ENCODE measurements at places on chromosomes 3 and 15. TPM values are rescaled to one million over a fixed set of nuclear protein-coding genes. Genes with fewer than 3 reads are reported as not detected.

The SSUH2 gene
- total RNA-seq: not detected

The PPP1R2 gene
- total RNA-seq: 134 TPM

The CLRN1 gene
- not detected for total RNA-seq

The KBTBD12 gene
- 4.5 TPM for total RNA-seq

The KY gene
- 1.2 TPM for total RNA-seq

- no peaks in the 10 kb centered on the region for H3K4me1 ChIP-seq
- H3K4me3 ChIP-seq: no peak overlapping the region
- H3K27ac ChIP-seq: no peak overlapping the region
- H3K36me3 ChIP-seq: no peaks in the 10 kb centered on the region
- H3K27me3 ChIP-seq: no peaks in the 10 kb centered on the region
These were observed 86.4 kb upstream of the WNT7A start for GRCh38 chr3:13966302-13966701.

GRCh38 chr15:95129574-95129973, 898.2 kb downstream of the MCTP2 start:
- no peaks in the 10 kb centered on the region for H3K36me3 ChIP-seq
- H3K27me3 ChIP-seq: no peaks in the 10 kb centered on the region
- H3K27ac ChIP-seq: no peak overlapping the region
- no peak overlapping the region for H3K4me3 ChIP-seq
- peaks cover 4% of the 10 kb centered on the region for H3K4me1 ChIP-seq

GRCh38 chr3:52796411-52796810, 1.8 kb downstream of the ITIH3 start:
- H3K4me1 ChIP-seq: no peaks in the 10 kb centered on the region
- H3K27me3 ChIP-seq: no peaks in the 10 kb centered on the region
- H3K36me3 ChIP-seq: no peaks in the 10 kb centered on the region
- no peak overlapping the region for H3K27ac ChIP-seq
- H3K4me3 ChIP-seq: no peak overlapping the region

DNA sequence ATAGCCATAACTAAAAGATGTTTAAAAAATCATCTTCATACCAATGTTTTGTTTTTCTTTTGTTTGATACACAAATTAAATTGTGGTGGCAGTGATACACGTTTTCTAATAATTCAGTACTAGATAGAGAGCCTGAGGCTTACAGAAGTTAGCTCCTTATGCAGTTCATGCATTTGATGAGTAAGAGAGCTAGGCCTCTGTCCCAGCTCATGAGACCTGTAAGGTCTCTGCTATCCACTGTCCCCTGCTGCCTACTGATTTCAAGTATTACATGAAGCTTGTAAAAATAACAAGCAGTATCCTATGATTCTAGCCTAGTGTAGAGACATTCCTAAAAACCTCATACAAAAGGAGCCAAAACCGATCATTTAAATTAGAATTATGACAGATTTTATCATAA, 144.5 kb downstream of the MBNL1 start:
- no peak for DNase-seq
- H3K36me3 ChIP-seq: peaks cover 35% of the 10 kb centered on the region
- H3K4me1 ChIP-seq: peaks cover 89% of the 10 kb centered on the region
- no peak overlapping the region for H3K4me3 ChIP-seq
- no peaks in the 10 kb centered on the region for H3K27me3 ChIP-seq

DNA sequence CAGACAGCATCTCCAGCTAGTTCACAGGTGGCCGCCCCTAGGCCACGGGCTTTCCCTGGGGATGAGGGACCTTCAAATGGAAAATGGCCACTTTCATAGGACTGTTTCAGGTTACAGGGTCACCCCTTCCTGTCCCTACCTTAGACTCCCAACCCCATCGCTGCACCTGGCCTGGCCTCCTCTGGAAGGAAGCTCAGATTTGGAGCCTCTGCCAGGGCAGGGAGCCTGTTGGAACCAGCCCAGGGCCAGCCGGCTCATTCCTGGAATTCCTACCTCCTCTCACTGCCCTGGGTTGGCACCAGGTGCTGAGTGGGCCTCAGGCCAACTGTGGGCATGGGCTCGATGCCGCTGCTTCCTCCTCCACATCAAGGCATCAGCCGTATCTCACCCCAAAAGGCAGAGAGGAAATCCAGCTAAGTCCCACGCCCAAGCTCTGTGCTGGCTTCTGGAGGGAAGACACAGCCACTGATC, 42.2 kb downstream of the KLHL25 start:
- H3K4me3 ChIP-seq: no peak overlapping the region
- peaks cover 87% of the 10 kb centered on the region for H3K4me1 ChIP-seq
- peak overlapping the region; percentile 83 for H3K27ac ChIP-seq
- H3K27me3 ChIP-seq: no peaks in the 10 kb centered on the region

DNA sequence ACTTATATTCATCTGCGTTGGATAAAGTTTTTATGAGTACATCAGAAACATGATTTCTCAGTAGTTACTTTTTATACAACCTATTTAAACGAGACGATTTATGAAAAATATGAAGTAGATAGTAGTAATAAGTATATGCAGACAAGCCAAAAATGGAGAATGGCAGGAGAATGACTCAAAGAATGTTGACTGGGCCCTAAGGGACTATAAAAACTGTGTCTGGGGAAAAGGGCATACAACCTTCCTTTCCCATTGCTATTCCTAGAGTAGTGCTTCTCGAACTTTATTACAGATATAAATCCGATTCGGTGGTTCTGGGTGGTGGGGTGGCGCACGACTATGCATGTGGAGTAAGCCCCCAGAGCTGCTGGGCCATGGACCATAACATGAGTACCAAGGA, 558.5 kb downstream of the FOXP1 start:
- H3K4me3 ChIP-seq: no peak overlapping the region
- peaks cover 89% of the 10 kb centered on the region for H3K4me1 ChIP-seq
- H3K27ac ChIP-seq: peak overlapping the region; percentile 70

DNA sequence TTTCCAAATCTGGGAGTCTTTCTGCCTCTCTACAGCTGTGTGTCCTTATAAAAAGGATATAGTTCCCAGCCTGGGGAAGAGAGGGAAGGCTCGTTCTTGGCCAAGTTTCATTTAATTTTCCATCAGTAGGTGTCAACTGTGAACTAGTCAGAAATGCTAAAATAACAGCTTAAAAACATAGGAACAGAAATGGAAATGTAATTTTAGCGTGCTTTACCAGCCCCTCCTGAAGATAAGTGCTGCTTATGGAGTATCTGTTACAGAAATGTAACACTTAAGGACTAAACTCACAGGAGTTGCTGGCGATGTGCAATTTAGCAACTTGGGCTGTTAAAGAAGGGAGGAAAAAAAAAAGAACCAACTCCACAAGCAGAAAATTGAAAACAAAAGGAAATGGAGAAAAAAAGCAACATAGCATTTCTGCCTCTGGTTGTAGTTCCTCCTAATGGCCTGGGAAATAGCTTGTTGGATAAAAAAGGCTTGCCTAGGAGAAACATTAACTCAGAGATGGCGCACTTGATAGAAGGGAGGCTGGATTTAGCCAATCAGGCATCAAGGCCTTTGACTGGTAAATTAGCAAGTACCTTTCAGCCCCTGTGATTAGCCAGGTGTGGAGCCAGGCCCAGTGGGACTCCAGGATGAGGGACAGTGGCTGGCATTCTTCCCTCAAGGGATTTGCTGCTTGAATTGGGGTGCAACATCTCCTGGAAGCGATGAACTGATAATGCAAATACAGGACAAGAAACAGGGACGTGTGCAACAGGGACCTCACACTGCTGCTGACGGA, 84.3 kb downstream of the RPLP1 start:
- H3K4me1 ChIP-seq: no peaks in the 10 kb centered on the region
- H3K36me3 ChIP-seq: no peaks in the 10 kb centered on the region
- H3K27ac ChIP-seq: no peak overlapping the region
- H3K4me3 ChIP-seq: no peak overlapping the region

- H3K27me3 ChIP-seq: no peaks in the 10 kb centered on the region
- no peak overlapping the region for H3K27ac ChIP-seq
- H3K4me3 ChIP-seq: no peak overlapping the region
- no peak for DNase-seq
- no peaks in the 10 kb centered on the region for H3K4me1 ChIP-seq
- H3K36me3 ChIP-seq: no peaks in the 10 kb centered on the region
These were observed 784.0 kb downstream of the ZPLD1 start for GRCh38 chr3:103218793-103219192.

DNA sequence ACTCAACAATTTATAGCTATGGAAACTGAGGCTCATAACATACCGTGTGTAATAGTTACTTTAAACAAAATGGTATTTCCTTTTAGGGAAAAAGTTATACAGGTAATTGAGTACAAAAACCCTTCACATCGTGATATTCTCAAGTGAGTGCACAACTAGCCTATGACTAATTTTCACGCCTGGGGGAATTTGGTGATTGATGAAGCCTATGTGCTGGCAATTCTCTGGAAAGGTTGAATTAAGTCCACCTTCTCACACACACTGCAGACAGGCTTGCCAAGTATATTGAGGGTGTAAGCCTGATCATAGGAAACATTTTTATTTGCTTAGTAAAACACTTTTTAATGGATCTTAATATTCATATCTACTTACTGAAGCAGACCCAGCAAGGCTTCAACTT, 41.3 kb upstream of the ROBO2 start:
- no peak overlapping the region for H3K27ac ChIP-seq
- no peak for DNase-seq
- no peak overlapping the region for H3K4me3 ChIP-seq
- H3K27me3 ChIP-seq: no peaks in the 10 kb centered on the region
- no peaks in the 10 kb centered on the region for H3K4me1 ChIP-seq

DNA sequence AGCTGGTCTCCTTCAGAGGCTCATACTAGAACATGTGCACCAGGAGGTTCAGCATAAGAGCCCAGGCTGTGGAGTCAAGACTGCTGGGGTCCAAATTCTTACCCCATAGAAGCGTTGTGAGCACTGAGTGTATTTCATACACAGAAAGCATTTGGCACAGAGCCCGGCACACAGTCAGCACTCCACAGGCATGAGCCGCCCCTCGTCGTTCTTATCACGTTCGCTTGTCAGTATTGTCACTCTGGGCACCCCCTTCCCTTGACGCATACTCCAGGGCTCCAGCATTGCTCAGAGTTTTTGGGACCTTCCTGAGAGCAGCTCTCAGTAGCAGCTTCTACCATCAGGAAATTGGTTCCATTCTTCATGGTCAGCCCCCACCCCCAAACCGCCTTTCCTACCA, 25.2 kb downstream of the CORO2B start:
- no peaks in the 10 kb centered on the region for H3K27me3 ChIP-seq
- peaks cover 41% of the 10 kb centered on the region for H3K4me1 ChIP-seq
- no peak overlapping the region for H3K27ac ChIP-seq
- no peak overlapping the region for H3K4me3 ChIP-seq
- no peak for DNase-seq

GRCh38 chr3:3800080-3800455, 837 bp downstream of the LRRN1 start:
- peak overlapping the region; percentile 57 for H3K27ac ChIP-seq
- peak overlapping the region; percentile 66 for H3K4me3 ChIP-seq
- H3K27me3 ChIP-seq: no peaks in the 10 kb centered on the region
- no peak for DNase-seq

GRCh38 chr15:29135702-29136646, 133.6 kb downstream of the NSMCE3 start:
- no peak for DNase-seq
- no peaks in the 10 kb centered on the region for H3K36me3 ChIP-seq
- no peak overlapping the region for H3K4me3 ChIP-seq

- DNase-seq: no peak
- H3K27me3 ChIP-seq: no peaks in the 10 kb centered on the region
- H3K36me3 ChIP-seq: peaks cover 36% of the 10 kb centered on the region
- no peak overlapping the region for H3K4me3 ChIP-seq
- H3K27ac ChIP-seq: no peak overlapping the region
- H3K4me1 ChIP-seq: no peaks in the 10 kb centered on the region
These were observed 25.6 kb downstream of the CEP63 start for GRCh38 chr3:134511500-134511899.

- no peaks in the 10 kb centered on the region for H3K27me3 ChIP-seq
- DNase-seq: no peak
- no peaks in the 10 kb centered on the region for H3K36me3 ChIP-seq
- H3K4me1 ChIP-seq: no peaks in the 10 kb centered on the region
- no peak overlapping the region for H3K27ac ChIP-seq
These were observed 394.0 kb upstream of the CDIN1 start for GRCh38 chr15:36185438-36185837.

DNA sequence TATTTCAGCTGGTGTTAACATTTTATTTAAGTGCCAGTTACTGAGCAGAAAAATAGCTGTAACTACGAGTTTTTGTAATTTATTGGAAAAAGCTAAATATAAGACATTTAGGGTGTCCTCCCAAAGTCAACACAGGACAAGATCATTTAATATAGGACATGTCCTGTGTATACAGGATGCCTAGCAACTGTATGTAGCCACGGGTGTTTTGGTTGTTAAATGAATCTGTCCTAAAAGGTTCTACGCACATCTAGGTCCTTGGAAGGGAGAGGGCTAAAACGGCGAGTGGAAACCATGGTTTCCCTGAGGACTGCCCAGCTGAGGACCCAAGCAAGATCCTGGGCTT, 565 bp upstream of the ZNF621 start:
- H3K27me3 ChIP-seq: no peaks in the 10 kb centered on the region
- peaks cover 22% of the 10 kb centered on the region for H3K4me1 ChIP-seq

GRCh38 chr3:185687271-185687878, 101.3 kb downstream of the SENP2 start:
- no peaks in the 10 kb centered on the region for H3K36me3 ChIP-seq
- H3K4me3 ChIP-seq: no peak overlapping the region
- no peaks in the 10 kb centered on the region for H3K27me3 ChIP-seq
- H3K4me1 ChIP-seq: no peaks in the 10 kb centered on the region
- H3K27ac ChIP-seq: no peak overlapping the region
- DNase-seq: peak; percentile 17

DNA sequence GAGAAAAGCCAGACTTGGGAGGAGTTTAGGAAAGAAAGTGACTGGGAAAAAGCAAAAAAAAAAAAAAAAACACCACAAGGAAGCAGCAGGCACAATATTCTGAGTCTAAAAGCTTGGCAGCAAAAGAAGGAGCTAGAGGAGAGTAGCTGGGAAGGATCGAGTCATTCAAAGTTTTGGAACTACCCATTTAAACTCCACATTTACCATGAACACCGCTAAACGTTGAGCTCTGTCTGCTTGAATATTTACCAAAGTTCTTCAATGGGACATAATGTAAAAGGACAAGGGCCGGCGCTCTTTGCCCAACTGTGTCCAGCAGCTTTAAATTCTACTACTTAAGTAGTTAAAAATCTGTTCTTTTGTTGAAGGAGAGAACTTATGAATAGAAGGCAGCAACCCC, 481.9 kb downstream of the FOXP1 start:
- H3K27me3 ChIP-seq: no peaks in the 10 kb centered on the region
- no peaks in the 10 kb centered on the region for H3K36me3 ChIP-seq
- H3K4me1 ChIP-seq: peaks cover 98% of the 10 kb centered on the region
- peak overlapping the region; percentile 11 for H3K4me3 ChIP-seq
- no peak for DNase-seq
- H3K27ac ChIP-seq: peak overlapping the region; percentile 84

- no peak for DNase-seq
- no peaks in the 10 kb centered on the region for H3K27me3 ChIP-seq
- no peak overlapping the region for H3K4me3 ChIP-seq
- no peaks in the 10 kb centered on the region for H3K36me3 ChIP-seq
- H3K27ac ChIP-seq: no peak overlapping the region
These were observed 34.7 kb upstream of the SH3BP5 start for GRCh38 chr3:15367059-15367458.

GRCh38 chr3:27939940-27940339, 217.8 kb upstream of the EOMES start:
- DNase-seq: no peak
- H3K4me1 ChIP-seq: no peaks in the 10 kb centered on the region
- H3K27ac ChIP-seq: no peak overlapping the region
- no peaks in the 10 kb centered on the region for H3K27me3 ChIP-seq
- no peak overlapping the region for H3K4me3 ChIP-seq

- no peak overlapping the region for H3K4me3 ChIP-seq
- no peaks in the 10 kb centered on the region for H3K36me3 ChIP-seq
- no peak overlapping the region for H3K27ac ChIP-seq
- no peak for DNase-seq
- no peaks in the 10 kb centered on the region for H3K4me1 ChIP-seq
These were observed 51.5 kb upstream of the CFAP20DC start for GRCh38 chr3:59101231-59101736.

GRCh38 chr3:47802734-47803479, at the start of gene DHX30:
DHX30 (plus strand) TSS chr3:47803138; CDS start chr3:47810684, 7,546 bp downstream.
- peaks cover 25% of the 10 kb centered on the region for H3K36me3 ChIP-seq
- peak within 1 kb of the TSS; percentile 100 for H3K27ac ChIP-seq
- H3K27me3 ChIP-seq: no peaks in the 10 kb centered on the region
- peak within 1 kb of the TSS; percentile 98 for H3K4me3 ChIP-seq

Data from esophagus muscularis mucosa (tissue), 4 donors.